ENCODE measurements at places on chromosomes 7 and 10. TPM values are rescaled to one million over a fixed set of nuclear protein-coding genes. Genes with fewer than 3 reads are reported as not detected.

DNA sequence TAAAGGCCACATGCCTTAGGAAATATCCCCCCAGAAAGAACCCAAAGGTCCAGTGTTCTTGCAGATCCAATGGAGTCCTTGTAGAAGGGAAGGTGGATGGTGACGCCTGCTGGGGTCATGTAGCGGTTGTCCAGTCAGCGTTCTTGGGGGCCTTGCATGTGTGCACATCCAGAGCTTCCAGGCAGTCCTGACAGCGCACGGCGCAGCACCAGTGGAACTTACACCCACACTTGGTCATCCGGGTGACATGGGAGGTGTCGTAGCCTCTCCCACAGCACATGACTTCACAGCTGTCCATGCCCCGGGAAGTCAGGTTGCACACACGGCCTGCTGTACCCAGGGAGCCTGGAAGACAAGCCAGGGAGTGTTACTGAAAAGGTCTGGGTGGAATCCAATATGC, 44.8 kb downstream of the WNT2 start:
- DNase-seq = no peak

GRCh38 chr10:63574011-63574410, 52.8 kb downstream of the REEP3 start:
- DNase-seq = no peak

DNA sequence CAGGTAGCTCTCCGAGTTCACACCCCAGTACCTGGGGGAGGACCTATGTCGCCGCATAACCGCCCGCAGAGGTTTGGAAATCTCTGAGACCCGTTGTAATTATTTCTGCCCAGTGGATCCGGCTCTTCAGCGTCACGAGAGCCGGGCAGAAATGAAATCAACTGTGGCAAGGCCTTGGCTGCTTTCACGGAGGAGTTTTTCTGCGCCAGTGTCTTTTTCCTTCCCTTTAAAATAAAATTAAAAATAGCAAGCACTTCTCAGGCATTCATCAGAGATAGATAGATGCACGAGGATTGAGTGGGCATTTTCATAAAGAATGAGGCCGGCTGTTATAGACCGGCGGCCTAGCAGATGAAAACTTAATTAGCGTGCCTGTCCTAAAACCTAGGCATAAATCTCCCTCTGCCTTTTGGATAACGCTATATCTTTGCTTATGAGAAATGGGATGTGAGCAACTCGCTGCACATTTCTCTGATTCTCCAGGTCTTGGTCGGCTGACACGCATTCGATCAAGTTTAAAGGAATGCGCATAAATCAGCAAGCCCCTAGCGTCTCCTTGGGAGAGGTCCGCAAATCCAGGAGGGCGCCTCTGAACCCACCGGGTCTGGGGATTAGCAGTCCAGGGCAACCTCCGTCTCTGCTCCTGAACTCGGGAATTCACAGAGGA, 6.4 kb downstream of the HOXA13 start:
- no peak for DNase-seq

GRCh38 chr7:130982160-130982638, 248.2 kb upstream of the KLF14 start:
- DNase-seq = no peak

DNA sequence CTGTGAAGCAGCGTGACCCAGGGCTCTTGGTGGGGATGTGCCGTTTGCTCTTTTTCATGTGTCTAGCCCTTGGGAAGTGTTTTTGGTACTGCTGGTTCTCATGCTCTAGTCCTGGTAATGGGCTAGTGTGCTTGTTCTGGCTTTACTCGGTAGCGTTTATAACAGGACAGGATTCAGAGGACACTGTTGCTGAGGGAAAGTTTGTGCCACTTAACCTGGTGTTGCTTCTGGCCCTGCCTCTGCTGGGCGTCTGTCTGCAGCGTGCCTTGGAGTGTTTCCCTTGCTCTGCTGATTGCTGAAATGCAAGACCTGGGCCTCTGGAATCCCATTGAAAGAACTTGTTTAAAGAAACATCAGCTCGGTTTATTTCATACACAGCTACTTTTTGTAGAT, 35.0 kb downstream of the INPP5A start:
- no peak for DNase-seq

- DNase-seq = no peak
Measured at GRCh38 chr7:128909625-128910568, 612 bp downstream of the KCP start.

GRCh38 chr10:126094537-126094936, 198.2 kb downstream of the FANK1 start:
- DNase-seq = no peak

DNA sequence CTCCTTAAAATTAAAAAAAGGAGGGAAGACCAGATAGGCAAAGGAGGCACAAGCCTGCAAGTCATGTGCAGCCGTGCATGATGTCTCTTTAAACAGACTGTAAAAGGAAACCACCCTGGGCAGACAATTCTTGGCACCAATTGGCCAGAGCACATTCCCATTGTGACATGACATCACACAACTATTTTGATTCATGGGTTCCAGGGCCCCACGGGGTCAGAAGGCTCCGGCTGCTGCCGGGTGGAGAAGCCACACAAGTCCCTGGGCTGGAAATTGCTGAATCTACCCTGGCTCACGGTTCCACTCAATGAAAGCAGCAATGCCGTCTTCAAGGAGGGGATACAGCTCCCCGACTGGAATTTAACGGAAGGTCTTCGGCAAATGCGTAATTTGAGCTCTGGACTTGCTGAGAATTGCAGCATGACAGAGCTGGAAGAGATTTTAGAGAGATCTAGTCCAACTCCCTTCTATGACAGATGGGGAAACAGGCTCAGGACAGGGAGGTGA, 140.5 kb downstream of the PRKAG2 start:
- DNase-seq = peak; percentile 54

- no peak for DNase-seq
Measured at GRCh38 chr7:85850381-85850780, 663.5 kb upstream of the SEMA3D start.

WEE2 gene
- total RNA-seq = not detected

PPP1R9A gene
- 16.1 TPM for total RNA-seq
